CD4-positive, alpha-beta T cell treated with Interleukin-12 subunit alpha and Interleukin-12 subunit beta, for 1 hour (primary cell): ENCODE measurements at places on chromosomes 7 and 10.

DNA sequence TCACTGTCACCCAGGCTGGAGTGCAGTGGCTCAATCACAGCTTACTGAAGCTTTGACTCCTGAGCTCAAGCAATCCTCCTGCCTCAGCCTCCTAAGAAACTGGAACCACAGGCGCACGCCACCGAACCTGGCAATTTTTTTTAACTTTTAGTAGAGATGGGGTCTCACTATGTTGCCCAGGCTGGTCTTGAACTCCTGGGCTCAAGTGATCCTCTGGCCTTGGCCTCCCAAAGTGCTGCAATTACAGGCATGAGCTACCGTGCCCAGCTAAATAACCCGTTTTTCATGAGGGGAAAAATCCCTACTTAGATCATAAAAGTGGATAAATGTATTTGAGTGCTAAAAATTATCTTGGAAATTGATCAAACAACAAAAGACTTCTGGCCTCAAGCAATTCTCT is 200.5 kb upstream of the IMMP2L start:
- DNase-seq, result no peak

DNA sequence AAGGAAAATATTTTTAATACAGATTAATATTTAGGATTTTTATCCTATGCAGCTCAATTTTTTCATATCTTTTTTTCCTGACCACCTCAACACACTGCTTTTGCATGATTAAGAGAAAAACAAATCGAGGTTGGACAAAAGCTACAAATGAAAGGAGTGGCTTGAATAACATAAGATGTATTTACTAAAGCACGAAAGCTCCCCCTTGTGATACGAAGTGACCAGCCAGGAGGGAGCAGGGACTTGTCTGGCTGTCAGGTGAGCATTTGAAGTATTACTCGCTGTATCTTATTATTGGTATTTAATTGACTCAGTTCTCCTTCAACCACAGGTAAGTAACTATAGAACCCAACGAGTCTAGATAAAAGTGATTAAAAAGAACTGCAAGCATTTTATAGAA is 265.2 kb upstream of the PHF14 start:
- DNase-seq, result no peak

GRCh38 chr7:148325208-148325607 is 265.4 kb upstream of the C7orf33 start:
- DNase-seq, result no peak

DNA sequence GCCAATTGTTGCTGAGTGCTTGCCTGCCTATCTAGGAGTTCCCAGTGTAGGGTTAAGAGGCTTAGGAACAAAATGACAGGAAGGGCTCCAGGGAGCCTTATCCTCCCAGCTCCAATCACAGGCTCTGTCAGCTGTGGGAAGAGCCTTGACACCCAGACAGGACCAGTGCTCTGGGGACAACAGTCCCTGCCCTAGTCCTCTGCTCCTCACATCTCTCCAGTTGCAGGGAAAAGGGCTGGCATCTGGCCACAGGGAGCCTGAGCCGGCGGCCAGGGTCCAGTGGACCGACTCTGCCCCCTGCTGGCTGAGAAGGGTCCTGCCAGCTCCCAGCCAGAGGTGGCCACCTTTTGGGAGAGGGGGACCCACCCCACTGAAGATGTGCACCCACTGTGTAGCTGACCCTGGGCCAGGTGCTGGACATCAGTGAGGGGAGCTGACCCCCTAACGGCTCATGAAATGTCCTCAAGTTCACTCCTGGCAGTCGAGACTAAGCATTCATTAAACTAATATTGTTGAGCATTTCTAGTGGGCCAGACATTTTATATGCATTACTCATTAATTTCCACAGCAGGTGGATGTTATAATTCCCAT is 17.6 kb downstream of the DNAJB12 start:
- DNase-seq, result peak; percentile 71

- DNase-seq, result no peak
Observed at GRCh38 chr10:114442091-114442630, 37.9 kb upstream of the AFAP1L2 start.

DNA sequence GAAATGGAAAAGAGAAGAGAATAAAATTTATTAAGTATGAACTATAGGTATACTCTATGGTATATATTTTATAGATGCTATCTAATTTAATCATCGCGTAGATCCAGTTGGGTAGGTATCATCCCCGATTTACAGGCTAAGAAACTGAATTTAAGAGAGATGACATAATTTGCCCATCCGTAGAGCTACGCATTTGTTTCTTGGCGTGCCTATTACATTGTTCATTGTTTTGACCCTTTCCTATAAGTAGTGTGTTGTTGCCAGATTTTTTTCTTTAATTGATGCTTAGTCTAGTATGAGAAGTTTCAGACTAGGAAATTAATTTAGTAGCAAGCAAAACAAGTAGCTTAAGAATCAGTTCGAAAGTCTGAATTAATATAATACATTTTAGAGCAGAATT is 205.7 kb upstream of the NPSR1 start:
- no peak for DNase-seq

GRCh38 chr7:50782375-50783208 is at the start of gene GRB10:
Gene GRB10, minus strand, starts transcription at chr7:50782896. Its CDS starts 50,574 bp downstream, at chr7:50732322.
- peak; percentile 4 for DNase-seq

DNA sequence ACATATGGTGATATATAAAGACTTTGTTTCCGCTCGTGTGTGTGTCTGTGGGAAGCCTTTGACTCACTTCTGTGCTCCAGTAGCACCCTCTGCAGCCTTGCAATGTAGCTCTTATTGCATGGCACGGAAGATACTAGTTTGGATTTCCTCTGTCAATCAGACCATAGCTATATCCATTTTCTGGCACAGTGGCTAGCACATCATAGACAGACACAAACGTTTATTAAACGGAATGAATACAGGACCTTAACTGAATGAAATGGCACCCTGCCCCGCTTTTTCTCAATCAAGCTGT is 124.0 kb upstream of the PTPN20 start:
- DNase-seq, result peak; percentile 14

GRCh38 chr7:35019179-35019729 is 18.0 kb downstream of the DPY19L1 start:
- no peak for DNase-seq

GRCh38 chr10:132368881-132369635 is 27.9 kb upstream of the PWWP2B start:
- DNase-seq, result no peak

DNA sequence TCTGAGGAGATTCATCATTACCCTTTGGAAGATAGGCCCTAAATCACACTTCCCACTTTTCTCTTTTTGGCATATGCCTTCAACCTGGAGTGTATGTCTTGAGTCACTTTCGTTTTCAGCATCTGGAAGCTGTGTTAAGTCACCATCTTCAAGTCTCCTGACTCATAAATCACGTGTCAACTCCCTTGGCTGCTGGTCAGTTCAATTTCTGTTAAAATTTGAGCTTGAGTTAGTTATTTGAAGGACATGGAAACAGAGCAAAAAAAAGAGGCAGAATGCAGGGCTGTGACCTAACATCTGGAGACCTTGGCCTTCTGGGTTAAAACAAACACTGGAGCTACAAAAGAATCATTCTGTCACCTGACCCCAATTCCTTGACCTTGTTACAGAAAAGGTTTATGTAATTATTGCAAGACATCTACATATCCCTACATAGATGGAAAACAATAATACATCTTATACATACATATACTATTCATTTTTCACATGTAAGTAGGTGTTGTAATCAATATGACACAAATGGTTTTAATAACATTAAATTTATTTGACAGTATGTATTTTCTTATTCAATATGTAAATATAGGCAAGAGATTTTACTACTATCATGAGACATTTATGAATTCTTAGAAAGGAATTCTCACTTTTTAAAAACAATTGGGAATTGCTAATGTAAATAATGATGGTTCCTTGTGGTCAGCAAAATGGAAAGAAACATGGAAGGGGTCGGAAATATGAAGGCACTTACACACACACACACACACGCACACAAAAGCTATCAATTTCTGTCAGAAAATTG is 169.7 kb upstream of the PHYHIPL start:
- no peak for DNase-seq

- no peak for DNase-seq
Observed at GRCh38 chr10:76089556-76090180, 658.2 kb downstream of the LRMDA start.

DNA sequence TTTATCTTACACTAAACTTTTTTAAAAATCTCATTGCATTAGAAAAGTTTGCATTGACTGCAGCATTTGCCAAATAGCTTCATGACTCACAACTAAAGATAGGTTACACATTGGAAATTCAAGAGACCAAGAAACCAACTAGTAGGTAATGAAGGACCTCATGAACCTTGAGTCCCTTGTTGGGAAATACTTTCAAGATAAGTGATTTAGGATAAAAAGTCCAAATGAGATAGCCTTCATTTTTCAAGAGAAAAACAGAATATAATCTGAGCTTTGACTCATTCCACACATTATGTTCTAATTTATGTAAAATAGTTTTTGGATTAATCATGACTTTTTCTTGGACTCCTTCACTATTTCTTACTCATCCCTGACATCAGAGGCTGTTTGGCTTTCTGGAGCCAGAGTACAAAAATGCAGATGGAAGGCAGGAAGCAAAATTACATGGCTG is 13.1 kb upstream of the LIPF start:
- no peak for DNase-seq

DNA sequence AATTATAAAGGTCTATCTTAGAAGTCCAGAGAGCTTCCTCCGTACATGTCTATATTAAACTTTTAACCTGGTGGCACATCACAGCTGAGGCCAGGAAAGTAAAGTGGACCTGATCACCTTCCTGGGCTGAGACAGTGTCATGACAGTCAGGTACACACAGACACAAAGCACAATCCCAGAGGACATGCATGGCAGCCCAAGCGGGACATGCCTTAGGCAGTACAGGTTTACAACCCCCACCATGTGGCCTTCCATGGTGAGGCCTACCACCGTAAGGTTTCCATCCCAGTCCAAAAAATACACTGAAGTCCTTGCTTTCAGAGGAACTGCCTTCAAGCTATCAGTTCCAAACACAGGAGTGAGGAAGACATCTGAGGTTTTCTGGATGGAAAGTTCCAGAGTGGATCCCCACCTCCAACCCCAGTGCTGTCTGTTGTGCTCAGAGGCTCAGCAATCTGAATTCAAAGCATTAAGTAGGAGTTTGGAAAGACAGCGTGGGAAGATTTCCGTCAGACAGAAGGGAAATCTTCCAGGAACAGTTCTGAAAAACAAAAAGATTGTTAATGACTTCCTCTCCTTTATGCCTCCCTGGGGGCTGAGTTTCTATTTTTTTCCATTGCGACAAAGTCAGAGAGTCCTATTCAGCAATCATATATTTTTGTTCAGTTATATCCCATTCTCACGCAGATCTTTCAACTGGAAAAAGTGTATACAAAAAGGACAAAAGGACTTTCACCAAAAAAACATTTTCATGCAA is 20.1 kb downstream of the IFIT3 start:
- no peak for DNase-seq

- DNase-seq, result no peak
Observed at GRCh38 chr10:131430716-131431412, 119.3 kb upstream of the TCERG1L start.

GRCh38 chr7:24718977-24719491 is 38.2 kb downstream of the GSDME start:
- no peak for DNase-seq
